Hematopoietic multipotent progenitor cell treated with erythropoietin and hydrocortisone succinate and interleukin-3 and kit ligand, for 17 days (in vitro differentiated cells): ENCODE measurements at places on chromosomes 6 and 20.

- DNase-seq: no peak
Measured at GRCh38 chr6:156391061-156391672, 386.0 kb upstream of the ARID1B start.

- DNase-seq: no peak
Measured at GRCh38 chr6:87815449-87815848, 113.4 kb upstream of the AKIRIN2 start.

DNA sequence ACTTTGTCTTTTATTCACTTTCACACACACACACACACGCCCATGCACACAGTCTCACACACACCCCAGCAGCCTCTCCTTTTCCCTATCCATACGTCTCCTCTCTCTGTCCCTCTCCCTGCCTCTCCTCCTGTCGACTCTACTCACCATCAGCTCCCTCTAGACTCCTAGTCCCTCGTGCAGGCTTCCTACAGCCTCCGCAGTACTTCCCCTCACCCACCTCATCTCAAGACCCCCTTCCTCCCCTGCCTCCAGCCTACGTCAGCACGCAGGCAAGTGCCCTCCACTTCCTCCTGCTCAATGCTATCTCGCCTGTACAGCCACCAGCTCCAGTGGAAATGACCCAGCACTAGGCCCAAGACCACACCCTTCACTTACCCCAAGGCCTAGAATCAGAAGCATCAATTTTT, 820 bp upstream of the TREML2 start:
- DNase-seq: peak; percentile 64

DNA sequence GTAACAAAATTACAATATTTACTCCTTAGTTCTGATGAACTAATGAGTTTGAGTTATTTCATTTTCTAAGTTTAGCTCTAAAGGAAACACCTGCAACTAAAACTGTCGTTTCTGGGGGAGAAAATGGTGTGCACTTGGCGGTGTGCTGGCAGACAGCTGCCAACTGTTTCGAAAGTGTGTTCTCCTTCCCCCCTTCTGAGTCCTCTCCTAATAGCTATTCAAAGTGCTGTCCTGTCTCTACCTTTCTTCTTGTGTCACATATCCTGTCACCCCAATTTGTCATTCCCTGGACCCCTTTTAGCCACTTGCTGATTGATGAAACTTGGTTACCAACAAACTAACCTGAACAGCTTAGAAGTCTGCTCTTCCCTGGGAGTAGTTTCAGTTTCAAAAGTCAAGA, 4.9 kb upstream of the UBE2J1 start:
- no peak for DNase-seq

GRCh38 chr20:2984956-2985661, 58.3 kb upstream of the GNRH2 start:
- no peak for DNase-seq

DNA sequence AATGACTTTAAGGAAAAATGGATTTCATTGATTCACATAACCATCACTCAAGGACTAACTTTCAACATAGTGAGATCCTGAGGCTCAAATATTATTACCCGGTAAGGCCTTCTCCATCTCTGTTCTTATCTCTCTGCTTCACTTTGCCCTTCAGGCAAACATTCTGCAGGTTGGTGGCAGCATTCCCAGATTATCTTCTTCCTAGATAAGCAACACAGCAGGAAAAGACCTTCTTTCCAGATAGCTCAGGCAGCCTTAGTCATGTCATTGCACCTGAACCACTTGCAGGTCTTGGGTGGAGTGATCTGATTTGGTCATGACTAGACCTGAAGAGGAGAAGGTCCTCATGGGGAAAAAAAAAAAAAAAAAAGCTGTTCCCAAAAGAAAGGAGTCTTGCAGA, 5.3 kb upstream of the HIVEP2 start:
- no peak for DNase-seq

- no peak for DNase-seq
Measured at GRCh38 chr6:87244380-87244779, 78.0 kb upstream of the SMIM8 start.

DNA sequence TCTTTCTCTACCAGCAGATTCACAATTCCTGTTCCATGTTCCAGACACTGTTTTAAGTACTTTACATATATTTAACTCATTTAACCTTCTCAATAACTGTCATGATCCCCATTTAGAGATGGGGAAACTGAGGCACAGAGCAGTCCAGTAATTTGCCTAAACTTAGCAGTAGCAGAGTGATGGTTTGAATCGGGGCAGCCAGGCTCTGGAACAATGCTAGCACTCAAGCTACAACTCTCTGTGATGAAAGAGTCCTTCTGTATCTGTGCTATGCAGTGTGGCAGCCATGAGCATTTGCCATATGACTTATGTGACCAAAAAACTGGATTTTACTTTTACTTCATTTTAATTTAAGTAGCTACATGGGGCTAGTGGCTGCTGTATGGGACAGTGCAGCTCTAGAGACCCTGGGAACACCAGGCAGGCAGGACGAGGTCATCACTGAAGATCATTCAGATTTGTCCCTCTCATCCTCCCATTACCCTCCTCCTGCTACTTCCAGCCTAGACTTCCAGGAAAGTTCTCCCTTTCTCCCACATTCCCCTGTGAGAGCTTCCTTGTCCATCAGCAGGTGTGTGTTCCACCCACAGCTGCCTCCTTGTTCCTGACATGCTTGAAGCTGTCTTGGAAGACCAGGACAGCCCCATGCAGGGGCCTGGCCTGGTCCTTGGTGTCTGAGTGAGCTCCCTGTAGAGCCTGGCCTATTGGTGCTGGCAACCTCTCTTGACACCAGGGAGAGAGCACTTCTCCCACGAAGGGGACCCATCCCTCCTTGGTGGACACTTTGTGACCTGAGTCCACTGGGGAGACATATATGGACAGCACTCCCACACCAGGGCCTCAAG, 157.0 kb downstream of the MRPL14 start:
- no peak for DNase-seq

DNA sequence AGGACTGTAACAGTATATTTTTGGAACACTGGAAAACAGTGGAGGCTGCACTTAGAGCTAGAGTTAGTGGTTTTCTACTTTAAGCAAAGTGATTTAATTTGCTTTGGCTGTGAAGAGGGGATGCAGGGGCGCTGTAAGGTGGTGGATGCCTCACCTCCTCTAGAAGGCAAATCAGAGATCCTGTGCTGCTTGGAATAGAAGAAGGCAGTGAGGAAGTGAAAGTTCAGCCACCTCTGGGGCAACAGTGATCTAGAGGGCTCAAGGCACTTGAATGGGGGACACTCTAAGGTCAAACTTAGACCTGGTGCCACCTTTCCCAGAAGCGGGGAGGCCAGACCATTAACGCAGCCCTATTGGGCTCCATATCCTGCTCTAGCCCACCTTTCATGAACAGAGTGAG, 19.0 kb upstream of the SNRPB2 start:
- no peak for DNase-seq

GRCh38 chr6:6857528-6857927, 250.2 kb upstream of the RREB1 start:
- no peak for DNase-seq

- DNase-seq: no peak
Measured at GRCh38 chr6:14748679-14749078, 497.2 kb upstream of the JARID2 start.

DNA sequence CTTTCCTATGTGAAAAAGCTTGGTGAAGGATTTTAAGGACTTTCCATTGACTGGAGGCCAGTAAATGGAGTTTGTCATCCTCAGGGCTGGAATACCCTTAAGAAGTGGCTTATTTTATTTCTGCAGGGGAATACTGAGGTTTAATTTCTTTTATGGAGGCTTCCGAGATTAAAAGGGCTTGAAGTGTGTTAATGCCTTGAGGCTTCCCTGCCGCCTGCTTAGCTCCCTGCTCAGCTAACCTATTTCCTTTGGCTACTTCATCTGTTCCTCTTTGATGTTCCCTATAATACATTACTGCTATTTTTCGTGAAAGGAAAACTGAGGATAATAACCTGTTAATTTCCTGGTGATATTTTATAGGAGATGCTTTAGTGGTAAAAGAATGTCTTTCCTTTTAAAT, 44.2 kb downstream of the HLA-DPB1 start:
- DNase-seq: no peak

GRCh38 chr6:124495665-124496190, 466.5 kb upstream of the RNF217 start:
- no peak for DNase-seq

- DNase-seq: no peak
Measured at GRCh38 chr20:18705490-18705889, 108.1 kb upstream of the SCP2D1 start.
